Left ventricle myocardium superior (tissue), 1 donor: ENCODE measurements at places on chromosomes 2 and 18.

DNA sequence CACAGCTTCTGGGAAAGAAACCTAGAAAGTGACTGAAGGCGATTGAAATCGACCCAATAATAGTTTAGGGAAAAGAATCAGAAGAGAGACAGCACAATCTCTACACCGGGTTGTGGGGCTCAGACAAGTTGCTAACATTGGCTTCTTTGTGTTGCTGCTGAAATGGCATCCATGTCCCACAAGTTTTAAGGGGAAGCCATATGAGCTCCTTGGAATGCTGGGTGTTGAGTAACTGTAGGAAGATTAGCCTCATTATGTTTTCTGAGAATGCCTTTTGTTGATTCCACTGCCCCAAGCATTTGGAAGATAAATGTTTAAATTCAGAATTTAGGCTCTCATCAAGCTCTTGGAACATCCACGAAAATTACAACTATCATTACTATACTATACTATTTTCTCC lies 73.4 kb upstream of the NEUROD1 start:
- DNase-seq, result no peak

GRCh38 chr2:134815741-134816140 lies 22.7 kb upstream of the ACMSD start:
- no peak for DNase-seq

DNA sequence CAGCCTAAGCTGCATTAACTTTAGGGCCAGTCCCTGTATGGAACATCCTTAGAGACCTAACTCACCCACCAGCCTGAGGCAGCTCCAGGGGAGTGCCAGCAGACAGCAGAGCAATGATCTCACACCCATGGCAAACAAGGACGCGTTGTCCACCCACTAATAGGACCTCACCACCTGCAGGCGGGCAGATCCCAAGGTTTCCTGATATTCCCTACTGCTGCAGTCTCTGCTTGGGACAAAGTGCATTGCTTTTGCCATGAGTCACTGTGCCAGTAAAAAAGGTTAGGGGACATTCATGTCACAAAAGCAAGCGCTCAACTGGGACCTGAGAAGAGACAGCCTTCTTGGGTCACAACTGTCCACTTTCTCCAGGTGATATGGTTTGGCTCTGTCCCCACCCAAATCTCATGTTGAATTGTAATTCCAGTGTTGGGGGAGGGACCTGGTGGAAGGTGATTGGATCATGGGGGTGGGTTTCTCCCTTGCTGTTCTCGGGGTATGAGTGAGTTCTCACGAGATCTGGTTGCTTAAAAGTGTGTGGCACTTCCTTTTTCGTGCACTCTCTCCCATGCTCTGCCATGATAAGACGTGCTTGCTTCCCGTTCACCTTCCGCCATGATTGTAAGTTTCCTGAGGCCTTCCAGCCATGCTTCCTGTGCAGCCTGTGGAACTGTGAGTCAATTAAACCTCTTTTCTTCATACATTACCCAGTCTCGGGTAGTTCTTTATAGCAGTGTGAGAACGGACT lies 160.2 kb downstream of the MIB1 start:
- no peak for DNase-seq

DNA sequence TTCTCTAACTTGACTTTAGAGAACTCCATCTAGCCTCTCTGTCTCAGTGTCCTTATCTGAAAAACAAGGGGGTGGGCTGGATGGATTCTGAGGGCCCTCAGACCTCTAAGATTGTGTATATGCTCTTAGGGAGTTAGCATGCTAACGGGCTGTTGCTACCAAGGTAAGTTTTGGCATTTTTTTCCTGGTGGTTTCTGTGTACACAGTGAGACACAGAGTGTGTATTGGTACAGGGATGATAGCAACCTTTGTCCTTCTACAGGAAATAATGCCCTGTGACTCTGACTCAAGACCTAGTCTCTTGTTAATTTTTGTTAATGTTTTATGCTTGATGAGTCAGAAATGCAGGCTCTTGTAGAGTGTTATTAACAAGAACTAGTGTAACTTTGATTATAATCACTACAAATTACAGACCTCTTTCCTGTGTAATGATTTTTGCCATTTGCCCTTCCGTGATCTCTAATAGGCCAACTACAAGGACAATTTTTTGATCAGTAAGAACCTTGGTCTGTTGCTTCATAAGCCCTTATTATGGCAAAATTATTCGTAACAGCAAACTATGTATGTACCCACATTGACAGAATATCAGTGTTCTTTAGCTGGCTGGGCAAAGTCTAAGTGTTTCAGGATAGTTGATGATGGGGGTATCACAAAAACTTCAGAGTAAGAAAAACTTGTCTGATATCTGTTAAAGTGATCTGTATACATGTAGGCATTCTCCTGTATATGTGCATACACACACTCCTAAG lies 89.7 kb downstream of the SPTBN1 start:
- DNase-seq, result no peak

- DNase-seq, result no peak
Observed at GRCh38 chr18:61034580-61034979, 298.6 kb upstream of the CDH20 start.

DNA sequence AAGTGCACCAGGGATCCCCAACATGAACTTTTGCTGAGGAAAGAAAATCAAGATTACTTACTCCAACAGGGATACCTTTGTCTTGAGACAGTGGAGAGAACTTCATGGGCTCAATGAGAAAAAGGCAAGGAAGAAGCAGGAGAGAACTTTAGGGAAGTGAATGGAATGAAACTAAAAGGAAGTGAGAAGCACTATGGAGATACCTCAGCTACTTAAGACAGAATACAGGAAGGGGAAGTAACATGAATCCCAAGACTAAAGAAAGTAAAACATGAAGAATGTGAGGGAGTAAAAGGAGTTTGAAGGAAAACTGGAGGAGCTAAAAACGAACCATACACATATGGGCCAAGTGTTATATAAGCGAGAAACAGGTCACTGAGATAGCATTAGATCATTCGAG lies 32.4 kb upstream of the ACTR3 start:
- DNase-seq, result no peak

- no peak for DNase-seq
Observed at GRCh38 chr2:230961091-230961491, 34.8 kb upstream of the SPATA3 start.

- no peak for DNase-seq
Observed at GRCh38 chr2:80396276-80396675, 91.7 kb upstream of the LRRTM1 start.
